ENCODE measurements at places on chromosomes 5 and 9.

DNA sequence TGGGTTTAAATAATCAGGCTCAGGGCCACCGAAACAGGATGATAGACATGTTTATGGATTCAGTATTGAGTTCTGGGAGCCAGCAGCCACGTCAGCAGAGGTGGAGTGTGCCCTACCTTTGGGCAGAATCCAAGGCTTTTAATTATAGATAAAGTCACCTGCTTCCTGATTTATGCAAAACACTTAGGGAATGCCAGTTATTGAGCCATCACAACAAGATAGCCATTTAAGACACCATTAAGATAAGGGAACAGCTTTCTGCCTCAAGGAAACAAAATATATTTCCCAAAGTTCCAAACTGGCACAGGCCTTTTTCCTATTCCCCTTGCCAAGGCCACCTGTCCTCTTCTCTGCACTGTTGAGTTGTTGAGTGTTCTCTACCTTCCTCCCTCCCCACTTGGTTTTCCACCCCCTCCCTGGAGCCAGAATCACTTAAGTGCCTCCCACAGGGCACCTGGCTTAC lies 2.4 kb downstream of the CCL28 start:
- no peak for DNase-seq

- no peak for DNase-seq
Measured at GRCh38 chr5:168820874-168821273, 241.7 kb upstream of the PANK3 start.

GRCh38 chr5:150614661-150615060 lies 25.8 kb upstream of the SYNPO start:
- no peak for DNase-seq

GRCh38 chr5:54469622-54470021 lies 14.1 kb downstream of the HSPB3 start:
- no peak for DNase-seq

DNA sequence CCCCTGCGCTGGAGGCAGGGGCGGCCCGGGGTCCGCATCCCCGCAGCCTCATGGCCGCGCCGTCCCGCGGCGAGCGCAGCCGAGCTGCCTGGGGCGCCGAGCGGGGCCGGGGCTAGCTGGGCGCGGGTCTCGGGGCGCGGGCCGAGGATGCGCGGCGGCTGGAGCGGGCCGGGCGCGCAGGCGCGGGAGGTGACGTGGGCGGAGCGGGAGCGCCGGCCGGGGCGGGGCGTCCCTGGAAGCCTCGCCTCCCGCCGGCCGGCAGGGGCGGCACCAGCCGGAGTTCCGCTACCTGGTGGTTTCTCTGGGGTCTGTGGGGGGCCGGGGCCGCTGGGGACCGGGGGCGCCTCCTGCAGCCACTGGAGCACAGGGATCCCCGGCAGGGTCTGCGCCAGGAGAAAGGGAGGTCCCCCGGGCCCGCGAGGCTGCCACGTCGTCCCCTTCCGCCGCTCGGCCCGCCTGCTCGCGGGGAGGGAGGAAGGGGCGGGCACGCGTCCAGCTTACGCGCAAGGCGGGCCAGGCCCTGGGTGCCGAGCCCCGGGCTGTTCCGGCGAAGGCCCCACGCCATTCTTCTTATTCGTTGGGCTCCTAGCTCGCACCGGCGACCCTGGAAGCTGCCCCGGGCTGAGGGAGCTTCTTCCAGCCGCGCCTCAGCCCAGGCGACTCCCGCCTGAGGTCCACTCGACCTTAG lies at the start of gene LPCAT1:
LPCAT1 (minus strand) TSS at position 168 of the 688 bp plus-strand sequence; CDS start at position 52, 116 bp downstream.
- peak; percentile 70 for DNase-seq

DNA sequence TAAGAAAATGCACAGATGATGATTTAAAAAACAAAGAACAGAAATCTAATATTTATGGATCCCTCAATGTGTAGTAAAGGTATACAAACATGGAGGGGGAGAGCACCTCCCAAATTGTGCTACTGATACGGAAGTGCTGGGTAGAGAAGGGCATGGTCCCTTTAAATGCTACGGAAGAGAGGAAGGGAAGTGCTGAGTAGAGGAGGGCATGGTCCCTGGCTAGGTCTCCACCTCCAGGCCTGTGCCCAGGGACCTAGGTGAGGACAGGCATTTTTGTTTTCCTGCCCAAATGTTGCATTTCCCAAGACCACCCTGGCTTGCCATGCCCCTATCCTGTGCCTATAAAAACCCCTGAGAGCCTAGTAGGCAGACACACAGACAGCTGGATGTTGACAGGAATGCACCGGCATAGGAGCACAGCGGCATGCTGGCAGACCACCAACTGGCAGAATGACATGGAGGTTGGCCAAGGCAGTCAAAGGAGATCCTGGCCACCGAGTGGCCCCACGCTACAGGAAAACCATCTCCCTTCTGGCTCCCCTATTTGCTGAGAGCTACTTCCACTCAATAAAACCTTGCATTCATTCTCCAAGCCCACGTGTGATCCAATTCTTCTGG lies 62.1 kb upstream of the SPDL1 start:
- no peak for DNase-seq

DNA sequence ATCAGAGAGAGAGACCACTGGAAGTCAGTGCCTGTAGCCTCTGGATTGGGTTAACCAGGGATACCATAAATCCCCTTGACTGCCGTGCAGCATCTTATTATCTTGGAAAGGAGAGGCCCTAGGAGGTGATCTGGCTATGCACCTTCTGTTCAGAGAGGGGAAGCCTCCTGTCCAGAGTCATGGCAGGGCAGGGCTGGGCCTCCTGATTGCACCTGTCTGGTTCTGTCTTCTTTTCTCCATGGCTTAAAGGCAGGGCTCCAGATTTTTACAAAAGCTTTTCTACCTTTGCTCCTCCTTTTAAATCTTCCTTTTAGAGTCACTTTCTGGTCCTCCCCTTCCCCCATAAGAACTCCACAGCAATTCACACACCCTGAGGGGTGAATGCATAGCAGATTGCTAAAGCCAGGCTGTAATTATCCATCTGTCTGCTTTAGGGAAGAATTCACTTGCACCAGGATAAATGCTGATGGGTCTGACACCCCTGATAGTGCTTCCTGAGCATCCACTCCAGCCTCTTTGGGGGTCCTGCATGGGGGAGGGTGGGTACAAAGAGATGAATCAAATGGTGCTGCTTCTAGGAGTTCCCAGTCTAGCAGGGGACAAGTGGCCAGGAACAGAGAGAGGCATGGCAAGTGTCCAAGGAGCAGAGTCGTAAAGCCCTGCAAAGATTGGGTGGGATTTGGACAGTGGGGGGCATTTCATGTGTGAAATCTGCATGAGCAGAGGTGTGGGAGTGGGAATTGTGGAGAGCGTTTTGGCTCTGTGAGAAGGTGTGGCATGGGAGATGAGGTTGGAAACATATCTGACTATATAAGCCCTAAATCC lies 141.3 kb upstream of the ALDH1B1 start:
- no peak for DNase-seq

DNA sequence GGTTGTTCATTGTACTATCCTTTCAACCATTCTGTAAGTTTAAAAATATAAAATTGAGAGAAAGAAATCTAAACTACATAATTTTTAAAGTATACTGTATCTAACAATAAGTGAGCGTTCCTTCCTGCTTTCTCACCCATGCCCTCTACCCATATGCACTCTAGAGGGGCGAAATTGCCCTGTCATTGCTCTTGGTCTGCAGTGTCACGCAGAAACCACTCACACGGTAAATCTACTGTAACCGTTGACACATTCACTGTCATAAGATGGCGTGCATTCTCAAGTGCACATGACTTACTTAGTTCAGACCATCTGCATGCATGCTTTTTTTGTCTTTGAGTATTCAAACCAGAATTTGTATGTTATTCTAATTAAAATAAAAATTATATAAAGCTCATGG lies 55.7 kb upstream of the NIPBL start:
- DNase-seq = no peak

GRCh38 chr5:138632900-138633489 lies 57.8 kb upstream of the HSPA9 start:
- DNase-seq = peak; percentile 10

DNA sequence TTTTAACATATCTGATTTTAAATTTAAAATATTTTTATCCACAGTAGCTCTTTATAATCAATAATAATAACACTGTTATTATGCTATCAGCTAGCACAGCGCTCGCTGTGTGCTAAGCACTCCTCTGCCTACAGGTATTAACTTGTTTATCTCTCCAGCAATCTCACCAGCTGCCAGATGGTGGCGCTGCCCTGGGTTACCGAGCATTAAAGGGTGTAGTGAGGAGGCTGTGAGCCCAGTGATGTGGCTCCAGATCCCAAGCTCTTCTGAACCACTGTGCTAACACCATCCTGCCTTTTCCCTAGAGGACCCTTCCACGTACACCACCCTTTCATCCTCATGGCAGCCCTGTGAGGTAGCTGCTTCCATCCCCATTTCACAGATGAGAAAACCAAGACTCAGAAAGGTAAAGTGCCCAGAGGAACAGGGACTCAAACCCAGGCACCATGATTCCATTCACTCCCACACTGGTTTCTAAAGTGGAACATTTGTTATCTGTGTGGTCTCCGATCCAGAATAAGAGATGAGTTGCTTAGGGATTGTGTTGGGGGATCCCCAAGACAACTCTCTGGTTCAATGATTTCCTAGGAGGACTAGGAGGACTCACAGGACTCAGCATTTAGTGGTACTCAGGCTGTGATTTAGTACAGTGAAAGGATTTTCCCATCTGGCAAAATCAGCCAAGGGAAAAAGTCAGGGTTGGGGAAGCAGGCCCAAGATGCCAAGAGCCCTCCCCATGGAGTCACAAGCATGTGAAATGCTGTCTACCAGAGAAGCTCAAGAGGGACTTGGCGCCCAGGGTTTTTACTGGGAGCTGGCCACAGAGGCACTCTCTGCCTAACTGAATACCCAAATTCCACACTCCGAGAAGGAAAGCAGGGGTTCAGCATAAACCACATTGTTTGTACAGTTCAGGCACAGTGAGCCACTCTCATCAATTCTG lies 7.0 kb downstream of the IGFBPL1 start:
- DNase-seq = peak; percentile 22

DNA sequence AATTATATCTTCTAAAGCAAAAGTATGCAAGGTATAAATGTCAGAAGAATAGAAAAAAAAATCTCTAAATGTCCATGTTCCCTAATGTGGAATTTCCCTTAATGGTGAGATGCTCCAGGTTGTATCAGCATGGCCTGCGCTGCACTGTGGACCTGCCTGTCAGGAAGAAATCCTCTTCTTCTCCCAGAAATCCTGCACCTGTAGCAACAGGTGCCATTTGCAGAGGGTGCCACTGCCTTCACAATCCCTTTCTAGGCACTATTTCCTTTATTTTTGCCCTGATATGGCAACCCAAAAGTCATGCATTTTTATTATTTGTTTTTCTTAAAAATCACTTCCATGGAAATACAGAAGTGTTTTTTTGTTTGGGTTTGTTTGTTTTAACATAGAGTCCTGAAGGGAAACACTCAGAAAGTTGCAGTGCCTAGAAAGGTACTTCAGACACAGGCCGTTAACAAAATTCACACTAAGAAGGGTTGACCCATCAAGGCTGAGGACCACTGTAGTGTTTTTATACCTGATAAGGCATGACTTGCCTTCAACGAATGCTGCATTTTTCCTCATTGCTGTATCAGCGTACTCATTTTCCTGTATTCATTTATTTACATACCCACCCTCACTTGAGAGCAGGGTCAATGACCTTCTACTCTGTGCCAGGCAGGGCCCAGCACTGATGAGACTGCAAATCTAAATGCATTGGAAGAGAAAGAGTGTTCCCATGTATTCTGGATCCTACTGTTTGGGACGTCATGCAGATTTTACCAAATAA lies 177.8 kb downstream of the SNX18 start:
- no peak for DNase-seq

DNA sequence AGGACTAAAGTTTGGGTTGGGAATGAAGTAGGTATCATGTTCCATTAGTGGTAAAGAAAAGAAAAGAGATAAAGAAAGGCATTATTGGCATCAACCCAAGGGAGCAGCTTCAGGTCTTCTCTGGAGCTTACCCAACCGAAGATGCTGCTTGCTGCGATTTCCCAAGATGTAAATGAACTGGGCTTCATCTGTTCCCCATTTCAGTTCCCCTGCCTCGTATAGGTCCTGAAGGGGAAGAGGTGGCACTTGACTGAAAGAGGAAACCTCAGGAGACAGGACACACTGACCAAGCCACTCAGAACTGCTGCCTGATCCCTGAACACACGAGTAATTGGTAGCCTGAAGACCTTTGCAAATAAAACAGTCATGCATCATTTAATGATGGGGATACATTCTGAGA lies 24.6 kb downstream of the ANXA6 start:
- no peak for DNase-seq

- DNase-seq = no peak
Measured at GRCh38 chr5:111454776-111455175, 57.6 kb downstream of the STARD4 start.

DNA sequence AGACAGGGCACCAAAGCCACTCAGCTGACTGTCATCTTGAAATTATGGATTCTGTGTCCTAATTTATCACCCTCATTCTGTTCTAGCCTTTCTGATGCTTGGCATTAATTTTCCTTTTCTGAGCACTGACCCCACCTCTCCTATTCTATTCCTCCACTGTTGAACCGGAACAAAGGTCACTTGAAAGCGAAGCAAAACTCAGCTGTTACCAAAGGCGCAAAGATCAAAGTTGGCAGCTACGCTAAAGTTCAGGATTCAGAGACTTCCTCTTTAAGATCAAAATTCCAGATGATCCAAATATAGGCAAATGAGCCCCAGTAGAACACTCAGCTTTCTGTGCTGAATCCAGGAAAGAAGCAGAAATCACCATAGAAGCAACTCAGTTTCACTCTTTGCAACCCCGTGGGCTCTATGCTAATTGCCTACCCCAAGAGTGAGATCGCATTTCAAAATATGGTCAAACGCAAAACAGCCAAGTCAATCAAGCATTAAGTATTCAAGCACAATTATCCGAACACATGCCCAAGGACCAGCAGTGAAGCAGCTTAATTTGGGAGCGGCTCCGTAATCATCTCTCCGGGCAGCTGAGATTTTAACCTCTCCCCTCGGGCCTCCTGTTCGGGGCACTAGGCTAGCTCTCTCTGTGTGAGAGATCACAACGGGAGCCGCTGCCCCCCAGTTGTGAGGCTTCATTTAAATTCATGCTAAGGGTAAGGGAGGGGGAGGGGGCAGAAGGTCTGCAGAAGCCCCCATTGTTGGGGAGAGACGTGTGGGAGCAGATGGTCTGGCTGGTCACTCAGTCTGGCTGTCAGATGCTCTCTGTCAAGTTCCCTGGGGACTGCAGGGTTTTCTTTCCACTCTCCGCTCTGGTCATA lies 288.6 kb downstream of the ELAVL2 start:
- no peak for DNase-seq

DNA sequence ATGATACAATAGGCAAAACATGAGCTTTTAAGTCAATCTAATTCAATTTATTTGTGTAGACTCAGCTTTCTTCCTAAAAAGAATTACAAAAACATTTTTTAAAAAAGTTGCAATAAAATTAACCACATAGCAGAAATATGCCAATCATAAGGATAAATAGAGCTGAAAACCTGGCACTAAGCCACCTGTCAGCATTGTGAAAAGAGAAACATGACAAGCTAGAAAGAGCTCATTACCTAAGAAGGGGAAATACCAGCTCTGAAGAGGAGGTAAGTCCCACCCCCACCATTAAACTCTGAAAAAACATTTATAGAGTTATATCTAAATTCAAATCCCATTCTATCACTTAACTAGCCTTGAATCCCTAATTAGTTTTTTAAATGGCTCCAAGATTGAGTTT lies 372.9 kb downstream of the OSTF1 start:
- no peak for DNase-seq

GRCh38 chr9:89236955-89237573 lies 58.4 kb upstream of the SHC3 start:
- no peak for DNase-seq

GRCh38 chr5:61678966-61679365 lies 346.9 kb downstream of the ZSWIM6 start:
- no peak for DNase-seq

GRCh38 chr5:93791518-93791972 lies 50.1 kb upstream of the POU5F2 start:
- DNase-seq = no peak

- DNase-seq = peak; percentile 83
Measured at GRCh38 chr5:177389241-177390169, 5.3 kb downstream of the SLC34A1 start.
